SIG-M5 (cell line): ENCODE measurements at places on chromosomes 2 and 18.

- DNase-seq = no peak
Measured at GRCh38 chr18:63421514-63421913, 762 bp downstream of the VPS4B start.

DNA sequence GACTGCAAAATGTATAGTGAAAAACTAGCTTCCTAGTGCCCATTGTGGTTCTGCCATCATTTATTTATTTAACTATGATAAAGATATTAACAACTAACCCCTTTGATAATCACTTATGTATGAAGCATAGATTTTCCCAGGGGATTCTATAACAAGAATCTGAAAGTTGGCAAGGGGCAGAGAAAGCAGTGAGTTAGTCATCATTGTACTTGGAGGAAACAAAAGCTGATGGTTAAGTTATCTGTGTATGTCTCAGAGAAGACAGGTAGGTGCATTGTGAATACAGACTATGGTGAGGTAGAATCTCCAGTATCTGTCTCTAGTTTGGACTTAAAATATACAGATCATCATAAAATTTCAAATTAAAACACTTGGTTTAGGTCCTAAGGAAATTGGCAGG is 2159.1 kb upstream of the CELF4 start:
- no peak for DNase-seq

GRCh38 chr18:32383050-32383819 is 87.4 kb downstream of the GAREM1 start:
- DNase-seq = no peak

DNA sequence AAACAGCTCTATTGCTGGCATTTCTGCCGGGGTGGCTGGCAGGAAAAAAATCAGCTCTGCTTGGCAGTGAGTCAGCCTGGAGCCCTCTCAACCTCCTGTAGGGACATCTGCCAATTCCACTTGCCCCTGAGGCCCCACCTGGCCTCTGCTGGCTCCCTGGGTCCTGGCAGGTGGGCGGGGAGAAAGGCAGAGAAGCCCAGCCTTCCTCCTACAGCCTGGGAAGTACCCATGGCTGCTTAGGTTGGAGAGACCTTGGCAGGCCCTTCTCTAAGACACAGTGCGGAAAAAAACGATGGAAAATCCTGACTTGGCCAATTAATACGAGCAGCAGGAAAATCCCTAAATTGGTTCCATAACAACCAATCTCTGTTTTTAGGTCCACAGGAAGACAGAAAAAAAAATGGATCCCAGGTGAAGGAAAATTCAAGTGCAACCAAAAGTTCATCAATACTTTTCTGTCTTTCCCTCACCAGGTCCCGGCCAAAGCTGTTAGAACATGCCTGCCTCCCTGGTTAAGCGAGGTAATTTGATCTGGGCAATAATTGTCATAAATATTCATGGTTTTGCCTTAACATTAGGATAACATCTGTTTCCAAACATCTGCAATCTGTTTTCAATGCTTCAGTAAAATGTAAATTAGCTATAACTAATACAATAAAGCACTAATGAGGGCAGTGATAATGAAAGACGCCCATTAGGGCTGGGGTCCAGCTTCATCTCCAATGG is 245.9 kb downstream of the TFCP2L1 start:
- DNase-seq = no peak

- no peak for DNase-seq
Measured at GRCh38 chr2:101151859-101152271, 683 bp upstream of the TBC1D8 start.

GRCh38 chr2:165067643-165068486 is 112.5 kb upstream of the SLC38A11 start:
- no peak for DNase-seq

- no peak for DNase-seq
Measured at GRCh38 chr18:3114451-3114850, 101.5 kb upstream of the LPIN2 start.

GRCh38 chr2:230564805-230565779 is 147.6 kb upstream of the CAB39 start:
- DNase-seq = peak; percentile 65

DNA sequence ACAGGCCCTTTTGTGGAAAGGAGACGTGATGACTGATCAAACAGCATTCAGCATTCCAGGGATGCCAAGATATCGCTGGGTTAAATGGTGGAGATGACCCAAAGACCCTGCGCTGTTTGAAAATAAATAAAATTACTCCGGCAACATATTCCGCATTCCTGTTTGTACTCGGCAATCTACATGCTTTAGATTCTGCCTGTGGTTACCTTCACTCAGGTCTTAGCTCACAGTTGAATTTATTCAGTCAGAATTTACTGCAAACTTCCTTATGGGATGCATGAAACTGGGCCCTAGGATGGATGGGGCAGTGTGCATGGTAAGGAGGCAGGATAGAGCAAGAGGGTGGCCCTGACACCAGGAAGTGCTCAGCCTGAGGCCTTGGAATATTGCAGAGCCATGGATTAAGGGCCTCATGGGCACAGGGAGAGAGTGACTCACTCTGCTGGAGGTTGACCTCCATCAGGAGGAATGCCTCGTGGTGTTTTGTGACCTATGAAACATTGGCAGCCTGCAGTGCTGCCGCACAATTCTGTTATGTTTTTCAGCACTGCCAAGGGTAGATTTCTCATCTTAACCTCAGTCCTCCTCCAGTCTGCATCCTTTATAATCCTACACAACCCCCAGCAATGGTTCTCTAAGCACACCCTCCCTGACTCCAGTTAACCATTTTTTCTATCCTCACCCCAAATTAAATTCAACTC is 321.4 kb downstream of the IRS1 start:
- DNase-seq = no peak

- DNase-seq = no peak
Measured at GRCh38 chr2:214395040-214395439, 15.8 kb upstream of the VWC2L start.

- no peak for DNase-seq
Measured at GRCh38 chr2:3644891-3645605, 13.0 kb upstream of the ALLC start.

DNA sequence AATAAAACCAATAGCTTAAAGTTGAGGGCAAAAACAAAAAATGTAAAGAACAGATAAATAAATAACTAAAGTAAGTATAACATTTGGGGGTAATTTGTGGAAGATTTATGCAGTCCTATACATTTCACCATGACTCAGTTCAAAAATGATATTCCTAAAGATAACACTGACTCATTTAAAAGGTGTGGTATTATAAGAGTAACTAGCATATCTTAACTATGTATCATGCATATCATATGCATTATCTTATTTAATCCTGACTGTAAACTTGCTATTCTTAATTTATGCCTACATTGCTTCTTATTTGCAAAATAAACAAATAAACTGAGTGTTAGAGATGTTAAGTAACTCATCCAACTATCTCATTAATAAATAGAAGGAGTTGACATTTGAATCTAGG is 726.5 kb upstream of the PKDCC start:
- DNase-seq = no peak

DNA sequence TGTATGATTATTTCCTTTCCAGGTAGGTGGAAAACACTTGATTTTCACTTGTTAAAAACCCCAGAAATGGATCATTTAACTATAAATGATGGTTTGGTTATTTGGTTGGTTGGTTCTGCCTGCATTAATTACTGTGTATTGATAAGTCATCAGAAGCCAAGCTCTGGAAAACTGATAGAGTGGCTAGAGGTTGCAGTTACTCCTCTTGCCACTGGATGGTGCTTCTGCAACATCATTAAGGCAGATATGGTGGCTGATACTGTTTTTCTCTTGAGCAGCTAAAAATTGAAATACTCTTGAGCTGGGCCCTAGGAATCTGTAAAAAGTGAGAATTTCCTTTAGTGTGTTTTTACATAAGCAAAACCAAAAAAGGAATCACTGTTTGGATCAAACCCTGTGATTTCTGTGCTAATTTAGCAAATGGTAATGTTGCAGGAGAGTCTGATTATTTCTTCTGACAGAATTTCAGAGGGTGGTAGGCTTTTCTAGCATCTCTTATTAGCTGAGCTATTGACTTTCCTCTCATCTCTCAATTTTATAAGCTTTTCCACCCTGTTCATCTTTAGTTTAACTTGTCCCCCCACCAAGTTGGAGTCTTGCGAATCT is 54.3 kb downstream of the RAB10 start:
- no peak for DNase-seq

DNA sequence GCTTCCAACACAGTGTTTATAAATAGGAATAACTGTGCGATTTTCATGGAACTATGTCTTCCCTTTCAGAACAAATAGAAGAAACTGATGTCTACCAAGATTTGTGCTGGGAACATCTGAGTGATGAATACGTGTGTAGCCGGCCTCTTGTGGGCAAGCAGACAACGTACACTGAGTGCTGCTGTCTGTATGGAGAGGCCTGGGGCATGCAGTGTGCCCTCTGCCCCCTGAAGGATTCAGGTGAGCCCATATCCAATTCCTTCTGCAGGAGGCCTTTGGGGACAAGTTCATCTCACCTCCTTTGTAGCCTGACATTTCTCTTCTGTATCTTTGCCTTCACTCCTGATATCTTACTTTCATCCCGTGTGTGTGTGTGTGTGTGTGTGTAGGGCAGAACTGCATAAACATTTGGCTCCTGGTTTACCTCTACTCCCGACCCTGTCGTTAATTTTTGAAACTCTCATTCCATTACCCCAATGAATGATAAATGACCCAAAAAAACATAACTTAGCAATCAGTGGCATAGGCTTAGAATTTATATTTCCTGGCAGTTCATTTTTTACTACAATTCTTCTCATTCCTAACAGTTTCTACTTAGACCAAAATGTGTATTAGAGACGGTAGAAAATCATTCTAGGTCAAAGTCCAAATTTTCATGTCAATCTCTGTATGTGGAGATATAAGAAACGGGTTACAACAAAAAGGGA is 111.0 kb upstream of the RASGRP3 start:
- DNase-seq = no peak

DNA sequence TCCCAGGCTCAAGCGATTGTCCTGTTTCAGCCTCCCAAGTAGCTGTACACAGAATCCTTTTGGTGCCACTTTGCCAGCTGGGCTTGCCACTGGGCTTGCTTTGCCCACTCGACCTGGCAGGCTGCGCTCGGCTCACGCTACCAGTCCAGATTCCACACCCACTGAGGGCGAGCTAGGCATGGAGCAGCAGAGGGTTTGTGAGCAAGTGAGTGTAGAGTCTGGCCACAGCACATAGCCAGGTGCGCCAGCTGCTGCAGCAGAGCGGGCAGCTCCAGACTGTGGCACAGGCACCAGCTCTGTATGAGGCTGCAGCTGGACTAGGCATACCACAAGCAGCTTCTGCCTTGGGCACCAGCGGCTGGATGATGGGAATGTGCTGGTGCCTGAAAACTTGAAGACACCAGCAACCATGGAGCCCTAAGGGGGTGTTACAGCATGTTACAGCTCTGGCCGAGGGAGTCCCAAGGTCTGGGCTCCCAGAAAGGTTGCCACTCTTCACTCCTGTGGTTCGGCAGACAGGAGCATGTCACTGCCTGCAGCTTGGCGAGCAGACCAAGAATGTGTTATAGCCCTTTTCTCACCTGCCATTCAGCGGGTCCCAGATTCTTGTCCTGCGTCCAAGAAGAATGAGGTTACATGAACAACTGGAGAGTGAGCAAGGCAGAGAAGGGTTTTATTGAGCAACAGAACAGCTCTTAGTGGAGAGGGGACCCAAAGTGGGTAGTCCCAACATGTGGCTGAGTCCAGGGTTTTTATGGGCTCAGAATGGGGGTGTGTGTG is 12.9 kb downstream of the SMARCAL1 start:
- no peak for DNase-seq

DNA sequence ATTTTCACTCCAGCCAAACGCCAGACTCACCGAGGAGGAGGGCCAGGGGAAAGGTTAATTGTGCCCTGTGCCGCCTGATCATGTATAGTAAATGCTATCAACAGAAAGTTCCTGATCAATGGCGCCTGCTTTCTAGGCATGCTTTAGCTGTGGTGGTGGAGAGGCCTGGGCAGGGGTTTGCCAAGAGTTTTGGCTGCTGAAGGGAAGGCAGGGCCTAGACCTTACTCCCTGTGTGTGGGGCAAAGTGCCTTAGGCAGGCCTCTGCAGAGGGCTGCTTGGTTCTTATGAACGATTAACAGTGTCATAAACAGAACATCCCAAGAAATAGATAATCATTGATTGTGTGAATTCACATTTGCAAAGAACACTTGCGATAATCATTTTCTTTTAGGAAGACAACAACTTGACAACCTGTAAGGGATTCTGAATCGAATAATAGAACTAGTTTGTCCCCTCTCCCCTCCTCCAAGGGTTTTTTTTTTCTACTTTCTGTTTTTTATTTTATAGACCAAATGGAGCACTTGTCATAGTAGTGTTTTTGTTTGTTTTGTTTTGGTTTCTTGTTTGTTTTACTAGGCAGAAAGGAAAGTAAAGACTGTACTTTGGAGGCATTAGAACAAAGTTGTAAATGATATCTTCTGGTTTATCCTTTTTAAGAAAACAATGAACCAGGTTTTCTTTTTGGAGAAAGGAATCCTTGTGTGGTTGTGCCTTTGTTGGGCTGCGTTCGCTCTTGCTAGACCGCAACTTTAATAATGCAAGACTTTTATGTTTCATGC is 6.5 kb downstream of the TSHZ1 start:
- no peak for DNase-seq
